ENCODE measurements at places on chromosomes 3 and 15.
A peak's percentile ranks its signal among the peaks of the same experiment; 100 is the strongest.

- DNase-seq, result no peak
Observed at GRCh38 chr15:60800299-60801072, 321.5 kb upstream of the ICE2 start.

DNA sequence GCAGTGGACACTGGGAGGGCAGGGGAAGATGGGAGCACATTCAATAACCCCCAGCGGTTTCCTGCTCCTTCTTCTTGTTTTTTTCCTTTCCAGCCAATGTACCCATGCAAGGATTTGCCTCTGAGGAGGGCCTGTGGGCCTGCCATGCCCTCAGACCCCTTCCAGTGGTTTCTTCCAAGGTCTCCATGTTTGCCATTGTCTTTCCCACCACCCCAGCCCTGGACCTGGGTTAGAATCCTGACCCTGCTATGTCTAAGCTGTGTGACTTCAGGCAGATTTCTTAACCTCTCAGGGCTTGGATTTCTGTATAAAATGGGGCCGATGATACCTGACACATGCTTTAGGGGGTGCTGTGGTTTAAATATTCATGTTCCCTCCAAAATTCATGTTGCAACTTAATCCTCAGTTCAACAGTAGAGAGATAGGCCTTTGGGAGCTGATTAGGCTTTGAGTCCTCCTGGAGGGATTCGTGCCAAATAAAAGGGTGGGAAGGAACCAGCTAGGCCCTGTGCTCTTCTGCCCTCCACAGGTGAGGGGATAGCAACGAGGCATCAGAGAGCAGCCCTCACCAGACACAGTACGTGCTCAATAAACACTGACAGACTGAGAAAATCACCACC is 46.3 kb upstream of the FLNB start:
- no peak for DNase-seq

- peak; percentile 84 for DNase-seq
Observed at GRCh38 chr3:12994607-12995388, 78.4 kb downstream of the IQSEC1 start.

GRCh38 chr3:45057557-45057956 is 31.5 kb downstream of the CLEC3B start:
- no peak for DNase-seq

DNA sequence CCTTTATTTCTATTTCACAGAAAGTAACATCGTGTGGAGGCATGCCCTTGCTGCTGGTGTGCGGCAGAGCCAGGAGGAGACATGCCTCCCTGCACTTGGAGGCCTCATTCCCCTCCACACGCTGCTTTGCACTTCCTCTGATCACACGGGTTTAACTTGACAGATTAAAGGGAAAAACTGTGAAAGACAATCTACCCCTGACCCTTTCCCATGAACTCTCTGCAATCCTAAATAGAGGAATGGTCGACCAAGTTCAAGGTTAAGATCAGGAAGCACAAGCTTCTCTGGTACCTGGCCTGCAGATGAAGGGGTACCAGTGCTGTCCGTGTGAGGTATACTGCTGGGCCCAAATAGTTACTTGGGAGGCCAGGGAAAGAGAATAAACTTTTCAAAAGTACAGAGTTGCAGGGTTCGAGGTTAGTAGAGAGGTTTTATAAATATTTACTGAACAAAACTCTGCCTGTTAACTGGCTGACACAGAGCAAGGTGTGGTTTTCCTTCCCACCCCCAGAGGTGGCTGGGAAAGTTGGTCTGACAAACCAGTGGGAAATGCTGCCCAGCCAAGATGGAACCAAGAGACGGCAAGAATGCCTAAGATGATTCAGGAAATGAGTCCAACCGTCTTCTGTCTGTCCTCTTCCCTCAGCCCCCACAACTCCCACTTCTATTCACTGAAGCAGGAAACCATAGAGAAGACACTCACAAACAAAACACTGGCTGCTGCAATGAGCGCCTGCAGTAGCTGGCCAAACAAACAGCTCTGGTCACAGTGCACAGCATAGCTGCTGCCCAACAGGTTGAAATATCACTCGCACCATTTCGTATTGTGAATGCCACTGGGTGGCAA is 79.6 kb downstream of the IGF2BP2 start:
- no peak for DNase-seq

- no peak for DNase-seq
Observed at GRCh38 chr3:57446318-57446841, 97.8 kb downstream of the DNAH12 start.

DNA sequence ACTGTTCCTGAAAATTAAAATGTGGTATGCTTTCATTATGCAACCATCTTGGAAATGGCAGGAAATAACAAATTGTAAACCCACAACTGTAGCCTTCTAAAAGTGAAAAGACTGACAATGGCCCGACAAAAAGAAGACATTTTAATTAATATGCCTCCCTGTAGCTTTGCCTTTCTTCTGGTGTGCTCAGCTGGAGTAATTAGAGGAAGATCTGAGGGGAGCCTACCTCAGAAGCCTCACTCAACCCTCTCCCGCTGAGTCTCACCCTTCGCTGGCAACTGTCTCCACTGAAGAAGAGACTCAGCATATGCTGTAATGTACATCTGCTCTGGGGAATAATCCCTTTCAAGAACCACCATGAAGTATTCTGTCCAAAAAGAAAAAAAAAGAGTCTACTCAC is 104.7 kb upstream of the SETMAR start:
- DNase-seq, result no peak

- DNase-seq, result no peak
Observed at GRCh38 chr15:95887666-95888390, 442.7 kb upstream of the NR2F2 start.

DNA sequence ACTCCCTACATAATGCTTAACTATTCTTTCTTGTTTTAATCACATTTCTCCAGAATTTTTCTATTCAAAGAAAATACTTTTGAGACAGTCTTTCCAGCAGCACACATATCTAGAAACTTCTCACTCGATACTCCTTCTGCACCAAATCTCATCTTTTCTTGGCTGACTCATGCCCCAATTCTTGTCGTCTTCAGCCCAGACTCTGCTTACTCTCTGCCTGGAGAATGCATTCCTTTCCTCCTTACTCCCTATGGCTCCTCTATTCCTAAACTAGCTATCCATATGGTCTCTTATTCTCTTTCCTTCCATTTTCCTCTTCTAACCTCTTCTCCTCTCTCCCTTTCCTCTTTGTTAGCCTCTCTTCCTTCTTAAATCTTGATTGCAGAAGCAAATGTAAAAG is 158.7 kb downstream of the GBE1 start:
- no peak for DNase-seq

GRCh38 chr3:169060037-169060436 is 603.5 kb downstream of the MECOM start:
- no peak for DNase-seq

DNA sequence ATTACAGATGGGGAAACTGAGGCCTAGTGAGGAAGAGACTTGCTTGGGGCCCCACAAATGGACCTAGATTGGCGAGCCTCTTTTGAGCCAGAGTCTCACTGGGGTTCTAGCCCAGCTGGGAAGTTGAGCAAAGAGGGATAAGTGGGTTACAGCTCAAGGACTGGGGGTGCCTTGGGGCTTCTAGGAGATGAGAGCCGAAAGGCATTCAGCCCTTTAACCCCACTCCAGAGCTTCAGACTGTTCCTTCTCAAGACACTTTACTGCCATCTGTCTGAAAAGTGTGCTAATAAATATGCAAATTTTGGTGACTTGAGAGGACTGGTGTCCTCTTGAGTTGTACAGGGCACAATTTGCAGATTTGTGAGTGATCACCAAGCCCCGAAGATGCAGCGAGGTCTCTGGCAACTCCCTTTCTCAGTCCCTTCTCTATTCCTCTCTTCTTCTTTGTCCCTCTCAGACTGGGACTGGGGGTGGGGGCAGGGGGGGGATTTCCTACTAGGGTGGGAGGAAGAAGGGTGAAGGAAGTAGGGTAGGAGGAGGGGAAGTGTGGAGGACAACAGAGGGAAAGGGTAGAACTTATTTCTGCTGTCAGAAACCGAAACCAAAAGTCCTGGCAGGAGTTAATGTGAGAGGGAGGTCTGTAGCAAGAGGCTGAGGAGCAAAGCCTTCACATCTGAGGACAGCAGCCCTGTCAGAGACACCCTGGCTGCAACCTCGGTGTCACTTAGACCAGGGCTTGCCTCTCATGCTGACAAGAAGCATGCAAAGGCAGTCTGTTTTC is 16.2 kb upstream of the ANKDD1A start:
- DNase-seq, result no peak

- DNase-seq, result no peak
Observed at GRCh38 chr3:132124096-132124495, 89.3 kb upstream of the CPNE4 start.

- DNase-seq, result peak; percentile 15
Observed at GRCh38 chr3:69250014-69250413, 127.6 kb upstream of the LMOD3 start.

DNA sequence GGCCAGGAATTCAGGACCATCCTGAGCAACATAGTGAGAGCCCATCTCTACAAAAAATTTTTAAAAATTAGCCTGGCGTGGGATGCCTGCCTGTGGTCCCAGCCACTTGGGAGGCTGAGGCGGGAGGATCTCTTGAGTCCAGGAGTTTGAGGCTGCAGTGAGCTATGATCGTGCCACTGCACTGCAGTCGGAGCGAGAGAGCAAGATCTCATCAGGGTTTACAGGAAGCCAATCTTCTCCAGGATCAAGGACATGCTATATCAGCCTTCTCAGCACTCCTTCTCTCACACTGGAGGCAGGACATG is 451 bp upstream of the STOML1 start:
- DNase-seq, result no peak

DNA sequence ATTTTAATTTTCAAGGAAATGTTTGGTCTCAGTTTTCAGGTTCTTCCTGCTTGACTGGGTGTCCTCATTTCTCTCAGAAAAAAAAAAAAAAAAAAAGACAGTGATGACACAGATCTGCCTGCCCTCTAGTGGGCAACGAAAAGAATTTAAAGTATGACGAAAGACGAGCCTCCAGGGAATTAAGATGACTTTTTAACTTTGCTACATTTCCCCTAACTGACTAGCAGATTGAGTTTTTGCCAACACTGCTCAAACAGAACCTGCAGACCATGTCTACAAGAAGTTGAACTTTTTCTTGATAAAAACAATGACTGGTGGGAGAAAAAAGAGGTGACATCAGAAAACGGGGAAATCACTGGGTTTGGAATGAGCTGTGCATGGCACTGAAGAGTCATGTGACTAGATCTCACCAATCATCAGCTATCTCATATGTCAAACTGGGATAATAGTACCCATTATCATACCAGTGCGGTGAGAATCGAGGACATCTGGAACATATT is 40.8 kb downstream of the EOMES start:
- DNase-seq, result no peak

- DNase-seq, result no peak
Observed at GRCh38 chr15:57403566-57404325, 27.4 kb downstream of the CGNL1 start.

DNA sequence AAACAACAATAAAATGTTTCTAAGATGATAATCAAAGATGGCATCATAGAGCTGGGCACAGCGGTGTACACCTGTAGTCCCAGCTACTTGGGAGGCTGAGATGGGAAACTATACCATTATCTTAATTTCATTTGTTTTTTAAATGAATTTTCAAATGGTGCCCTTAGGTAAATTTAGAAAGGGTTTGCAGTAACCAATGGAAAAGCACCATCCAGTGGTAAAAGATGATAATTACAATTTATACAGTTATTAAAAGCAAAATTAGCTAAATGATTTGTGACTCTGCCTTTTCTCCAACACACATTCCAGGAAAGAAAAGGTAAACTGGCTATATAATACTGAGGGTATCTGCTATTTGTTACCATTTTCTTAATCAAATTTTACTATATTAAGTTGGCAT is 14.4 kb upstream of the ANKRD28 start:
- no peak for DNase-seq

DNA sequence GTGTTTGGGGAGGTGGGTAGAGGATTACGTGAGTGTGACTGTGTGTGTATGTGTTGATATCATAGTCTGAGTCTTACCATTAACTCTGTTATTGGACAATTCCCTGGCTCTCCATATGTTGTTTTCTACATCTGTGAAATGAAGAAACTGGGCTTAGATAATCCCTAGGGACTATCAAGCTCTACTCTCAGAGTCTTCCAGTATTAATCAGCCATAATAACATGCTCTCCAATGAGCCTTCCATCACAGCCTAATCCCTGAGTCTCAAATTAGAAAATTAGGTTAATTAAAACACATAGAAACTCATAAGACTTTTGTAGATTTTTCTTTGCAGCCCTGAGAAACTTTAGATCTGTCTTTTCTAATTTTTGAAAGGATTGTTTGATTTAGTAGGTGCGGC is 404.2 kb upstream of the RARB start:
- DNase-seq, result no peak

GRCh38 chr3:150747886-150748683 is 14.9 kb downstream of the SIAH2 start:
- no peak for DNase-seq

- DNase-seq, result no peak
Observed at GRCh38 chr3:118548434-118548833, 486.2 kb downstream of the IGSF11 start.

DNA sequence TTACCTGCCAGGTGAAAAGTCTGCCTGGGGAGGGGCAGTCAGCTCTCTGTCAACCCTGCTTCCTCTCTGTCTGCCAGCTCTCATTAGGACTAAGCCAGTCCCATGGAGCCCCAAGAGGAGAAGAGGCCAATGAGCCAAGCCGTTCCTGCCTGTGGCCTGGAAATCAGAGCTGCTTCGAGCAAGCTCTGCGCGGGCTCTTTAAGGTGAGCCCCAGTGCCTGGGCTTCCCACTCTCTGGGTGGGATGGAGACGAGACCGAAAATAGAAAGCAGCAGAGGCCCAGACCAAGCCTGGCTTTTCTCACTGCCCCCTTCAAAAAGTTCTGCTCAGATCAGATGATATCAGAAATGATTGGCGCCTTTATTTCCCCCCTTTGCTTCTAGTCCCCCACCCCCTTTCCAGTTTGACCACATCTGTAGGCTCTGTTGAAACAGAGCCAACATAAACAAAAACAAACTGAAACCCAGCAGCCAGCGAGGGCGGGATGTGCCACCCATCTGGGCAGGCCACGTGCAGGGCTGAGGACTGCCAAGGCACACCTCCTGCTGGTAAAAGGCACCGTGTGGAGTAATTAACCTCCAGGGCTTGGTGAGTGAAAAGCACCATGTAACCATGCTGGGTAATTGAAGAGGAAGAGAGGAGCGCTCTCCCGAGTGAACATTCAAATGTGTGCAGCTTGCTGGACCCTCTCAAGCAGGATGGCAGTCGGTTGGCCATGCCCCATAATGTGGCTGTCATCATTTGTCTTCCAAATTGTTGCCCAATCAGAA is 471.0 kb upstream of the PROK2 start:
- no peak for DNase-seq

DNA sequence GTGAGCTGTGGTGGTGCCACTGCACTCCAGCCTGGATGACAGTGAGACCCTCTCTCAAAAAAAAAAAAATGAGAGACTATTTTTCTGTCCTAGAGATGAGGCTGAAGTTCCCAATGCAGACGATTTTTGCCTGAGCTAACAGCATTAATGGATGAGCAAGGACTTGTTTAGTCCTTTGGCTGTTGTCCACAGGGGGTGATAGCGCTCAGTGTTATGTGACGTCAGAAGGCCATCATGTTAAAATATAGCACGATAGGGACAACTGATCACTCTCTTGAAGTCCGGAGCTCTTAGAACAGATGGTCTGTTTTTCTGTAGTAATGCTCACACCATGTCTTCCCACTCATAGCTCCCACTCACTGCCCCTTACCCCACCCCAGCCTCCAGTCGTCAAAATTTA is 6.8 kb downstream of the TRNT1 start:
- DNase-seq, result no peak
